ENCODE measurements at places on chromosomes 12 and 14.

GRCh38 chr12:56699020-56699661 is 11.1 kb upstream of the PTGES3 start:
- DNase-seq = no peak

DNA sequence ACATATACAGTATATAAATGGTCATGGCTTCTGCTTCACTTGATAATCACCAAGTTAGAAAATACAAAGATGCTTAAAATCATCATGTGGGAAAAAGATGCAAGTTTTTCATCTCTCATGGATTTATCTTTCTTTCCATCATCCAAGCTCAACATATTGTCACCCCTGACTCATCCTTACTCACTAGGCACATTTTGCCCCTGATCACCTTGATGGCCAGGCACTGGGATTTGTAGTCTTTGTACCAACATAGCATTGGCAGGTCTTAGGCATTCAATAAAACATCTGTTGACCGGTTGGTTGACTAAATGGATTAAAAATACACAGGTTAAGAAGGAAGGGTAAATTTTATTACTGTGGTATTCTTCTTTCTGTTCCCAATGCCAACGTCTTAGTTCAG is 28.1 kb downstream of the KLHDC2 start:
- DNase-seq = no peak

DNA sequence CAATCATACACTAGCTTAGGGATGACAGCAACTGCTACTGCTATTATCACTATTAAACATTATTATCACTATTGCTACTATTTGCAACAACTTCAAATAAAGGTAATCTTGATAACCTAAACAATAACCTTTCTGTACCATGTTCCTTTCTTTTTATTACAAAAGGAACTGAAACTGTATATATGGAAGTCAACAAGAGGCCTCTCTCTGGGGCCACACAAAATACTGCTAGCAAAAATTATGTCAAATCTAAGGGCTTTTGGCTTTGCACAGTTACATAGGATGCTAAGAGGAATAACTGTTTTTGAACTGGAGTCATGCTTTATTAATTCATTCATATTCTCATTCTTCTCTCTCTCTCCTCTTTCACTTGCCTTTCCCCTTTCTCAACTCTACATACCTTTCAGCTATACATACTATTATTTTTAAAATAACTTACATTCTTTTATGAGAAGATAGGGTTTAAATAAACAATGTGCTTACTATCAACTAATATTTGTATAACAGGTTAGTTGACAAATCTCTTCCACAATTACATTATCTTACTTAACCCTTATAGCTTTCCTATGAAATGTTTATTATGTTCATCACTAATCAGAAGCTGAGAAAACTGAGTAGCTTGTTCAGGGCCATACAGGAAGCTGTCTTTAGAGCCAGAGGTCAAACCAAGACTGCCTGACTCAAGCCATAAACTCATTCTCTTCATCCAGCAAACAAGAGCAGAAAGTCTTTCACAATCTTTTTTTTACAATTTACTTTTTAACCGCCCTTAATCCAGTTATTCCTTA is 25.7 kb downstream of the SPTSSA start:
- no peak for DNase-seq

- peak; percentile 46 for DNase-seq
These were observed 799 bp downstream of the THTPA start for GRCh38 chr14:23556700-23557440.

GRCh38 chr14:58690801-58691516 is 53.2 kb downstream of the DACT1 start:
- no peak for DNase-seq

GRCh38 chr14:55600784-55601561 is 21.0 kb downstream of the KTN1 start:
- DNase-seq = no peak

DNA sequence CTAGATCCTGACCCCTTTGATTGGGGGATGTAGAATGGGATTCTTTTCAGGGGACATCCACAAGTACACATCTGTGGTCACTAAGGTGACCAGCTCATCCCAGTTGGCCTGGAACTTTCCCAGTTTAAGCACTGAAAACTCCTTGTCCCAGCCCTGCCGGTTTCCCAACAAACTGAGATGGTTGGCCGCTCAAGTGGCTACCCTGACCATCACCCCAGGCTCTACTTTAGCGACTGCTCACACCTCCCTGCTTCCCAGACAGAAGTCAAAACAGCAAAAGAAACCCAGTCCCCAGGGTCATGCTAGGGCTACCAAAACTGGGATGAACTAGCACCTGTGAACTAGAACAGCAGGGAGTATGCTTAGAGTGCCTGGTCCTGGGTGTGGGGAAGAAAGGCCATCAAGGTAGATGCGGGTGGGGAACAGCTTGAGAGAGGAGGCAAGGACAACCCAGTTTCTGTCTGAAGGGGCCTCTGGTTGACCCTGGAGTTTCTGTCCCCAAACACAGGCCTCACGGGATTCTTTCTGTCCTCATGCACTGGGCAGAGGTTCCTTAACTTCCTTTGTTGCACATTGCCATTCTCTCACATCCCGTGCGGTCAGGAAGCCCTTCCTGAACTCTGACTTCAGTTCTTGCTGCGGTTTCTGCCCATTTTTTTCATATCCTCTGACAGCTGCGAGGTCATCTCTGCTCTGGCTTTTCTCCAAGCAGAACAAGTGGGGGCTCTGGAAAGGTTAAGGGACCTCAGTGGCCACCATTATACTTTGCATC is 1.6 kb downstream of the LTB4R start:
- DNase-seq = no peak

DNA sequence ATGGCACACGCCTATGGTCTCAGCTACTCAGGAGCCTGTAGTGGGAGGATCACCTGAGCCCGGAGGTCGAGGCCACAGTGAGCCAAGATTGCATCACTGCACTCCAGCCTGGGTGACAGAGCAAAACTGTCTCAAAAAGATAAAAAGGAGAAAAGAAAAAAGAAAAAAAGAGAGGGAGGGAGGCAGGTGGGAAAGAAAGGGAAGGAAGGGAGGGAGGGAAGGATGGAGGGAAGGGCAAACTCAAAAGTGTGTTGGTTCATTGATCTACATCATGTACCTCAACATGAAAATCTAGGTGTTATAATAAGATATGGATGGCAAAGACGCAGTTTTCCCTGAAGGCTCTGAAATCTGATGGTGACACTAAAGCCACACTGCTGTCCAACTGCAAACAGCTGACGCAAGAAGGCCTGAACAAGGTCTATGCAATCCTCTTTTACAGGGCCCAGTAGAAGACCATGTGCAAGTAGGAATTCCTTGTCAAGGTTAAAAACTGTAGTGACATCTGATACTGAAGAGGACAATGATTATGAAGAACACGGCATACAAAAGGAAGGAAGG is 143.6 kb downstream of the ITPR2 start:
- DNase-seq = no peak

DNA sequence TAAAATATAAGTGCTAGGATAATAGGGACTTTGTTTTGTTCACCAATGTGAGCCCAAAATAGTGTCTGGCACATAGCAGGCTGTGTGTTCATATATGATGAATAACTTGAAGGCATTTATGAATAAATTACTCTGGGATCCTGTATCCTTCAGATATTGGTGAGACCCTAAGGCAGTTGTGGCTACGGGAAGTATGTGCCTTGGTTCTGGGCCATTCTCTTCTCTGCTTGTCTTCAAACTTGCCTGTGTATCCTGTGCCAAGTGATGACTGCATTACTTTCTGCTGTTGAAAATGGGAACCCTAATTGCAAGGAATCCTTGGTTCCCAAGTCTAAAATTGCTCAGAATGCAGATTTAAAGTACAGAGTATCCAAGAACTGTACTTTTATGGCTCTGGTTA is 67.6 kb upstream of the KTN1 start:
- no peak for DNase-seq

- DNase-seq = no peak
These were observed 1119.7 kb downstream of the VRK1 start for GRCh38 chr14:97916669-97917568.

DNA sequence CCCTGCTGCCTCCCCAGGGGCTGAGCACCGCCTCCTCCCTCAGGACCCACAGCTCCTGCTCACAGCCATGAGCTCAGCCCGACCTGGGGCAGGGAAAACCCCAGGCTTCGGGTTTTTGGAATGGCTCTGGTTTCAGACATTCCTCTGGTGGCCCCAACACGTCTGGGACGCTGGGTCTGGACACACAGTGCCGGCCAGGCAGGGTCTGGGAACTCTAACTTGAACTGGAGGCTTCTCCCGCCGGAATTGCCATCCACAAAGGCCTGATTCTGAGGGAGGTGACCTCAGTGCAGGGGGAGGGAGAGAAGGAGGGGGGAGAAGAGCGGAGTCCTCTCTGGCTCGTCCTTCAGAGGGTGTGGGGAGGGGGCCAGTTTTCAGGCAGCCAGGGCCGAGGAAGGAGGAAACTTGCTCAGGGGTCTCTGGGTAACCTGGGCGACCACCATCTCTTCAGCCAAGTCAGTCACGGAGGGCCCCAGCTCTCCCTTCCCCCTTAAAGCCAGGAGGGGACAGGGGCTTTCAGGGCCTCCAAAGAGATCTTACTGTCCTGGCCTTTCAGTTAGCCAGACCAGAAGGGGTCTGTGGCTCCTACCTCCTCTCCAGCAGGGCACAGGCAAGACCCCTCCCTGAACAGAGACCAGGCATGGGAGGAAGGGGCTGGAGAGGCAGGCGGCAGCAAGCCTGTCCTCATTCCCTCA is 19.4 kb downstream of the NCKAP5L start:
- no peak for DNase-seq

DNA sequence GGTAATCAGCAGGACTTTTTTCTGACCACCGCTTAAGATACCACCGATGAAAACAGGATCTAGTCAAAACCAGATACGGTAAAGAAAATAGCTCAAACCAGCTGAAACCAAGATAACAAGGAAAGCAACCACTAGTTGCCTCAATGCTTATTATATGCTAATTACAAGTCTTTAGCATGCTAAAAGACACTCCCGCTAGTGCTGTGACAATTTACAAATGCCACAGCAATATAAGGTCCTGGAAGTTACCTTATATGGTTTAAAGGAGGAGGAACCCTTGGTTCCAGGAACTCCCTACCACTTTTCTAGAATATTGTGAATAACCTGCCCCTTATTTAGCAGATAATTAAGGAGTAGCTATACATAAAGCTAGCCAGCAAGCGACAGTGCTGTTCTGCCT is 976.4 kb upstream of the SEL1L start:
- DNase-seq = no peak

DNA sequence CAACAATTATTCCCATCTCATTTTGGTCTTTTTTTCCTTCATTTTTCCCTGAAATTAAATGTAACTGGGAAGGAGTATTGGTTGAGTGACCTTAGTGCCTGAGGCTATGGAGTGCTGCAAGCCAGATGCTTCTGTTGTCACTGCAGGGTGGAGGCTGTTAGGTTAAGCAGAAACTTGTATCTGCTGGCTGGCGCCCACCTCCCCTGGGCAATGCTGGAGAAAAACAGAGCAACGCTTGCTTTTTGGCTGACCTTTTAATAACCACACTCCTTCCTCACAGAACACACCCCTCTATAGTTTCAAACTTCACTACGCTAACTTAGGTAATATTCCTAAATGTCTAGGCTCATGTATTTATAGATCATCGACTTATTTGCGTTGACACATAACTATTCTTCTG is 583.5 kb upstream of the NOVA1 start:
- DNase-seq = no peak

- no peak for DNase-seq
These were observed 3.3 kb upstream of the TBC1D30 start for GRCh38 chr12:64821116-64821630.

GRCh38 chr14:85366226-85366625 is 163.7 kb upstream of the FLRT2 start:
- no peak for DNase-seq

DNA sequence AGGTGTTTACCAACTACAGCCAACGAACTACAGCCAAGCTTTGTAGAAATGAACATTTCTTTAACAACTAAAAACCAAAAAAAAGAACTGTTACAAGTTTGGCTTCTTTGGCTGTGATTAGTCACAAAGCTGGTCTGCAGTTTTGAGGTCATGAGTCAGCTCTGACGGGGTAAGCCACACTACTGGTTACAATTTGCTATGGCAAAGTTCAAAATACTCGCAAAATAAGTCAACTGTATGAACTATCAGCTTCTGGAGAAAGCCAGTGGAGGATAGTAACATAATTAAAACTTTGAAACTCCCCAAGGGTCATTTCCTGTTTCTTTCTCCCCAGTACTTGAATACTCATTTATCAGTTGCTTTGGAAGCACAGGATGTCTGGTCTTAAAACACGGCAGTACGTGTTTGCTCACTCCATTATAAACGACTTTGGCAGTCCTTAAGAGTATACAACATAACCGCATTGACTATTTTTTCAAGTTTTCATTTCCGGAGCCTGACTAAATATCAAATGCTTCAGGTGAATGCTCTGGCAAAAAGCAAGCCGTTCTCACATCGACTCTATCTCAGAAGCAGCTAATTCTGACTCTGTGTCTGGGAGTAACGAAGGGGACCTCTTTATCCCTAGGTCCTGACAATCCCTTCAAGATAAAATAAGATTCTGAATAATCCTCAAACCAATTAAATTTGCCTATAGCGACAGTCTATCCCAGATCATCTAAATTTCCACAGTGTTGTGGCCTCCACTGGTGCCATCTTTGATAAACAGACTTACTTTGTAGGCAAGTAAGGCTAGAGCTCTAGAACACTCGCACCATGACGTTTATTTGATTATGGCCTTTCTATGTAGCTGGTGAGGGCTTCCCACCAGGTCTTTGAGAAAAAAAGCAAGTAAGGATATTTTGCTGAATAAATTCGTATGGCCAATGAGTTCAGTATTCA is 10.6 kb downstream of the PHLDA1 start:
- peak; percentile 26 for DNase-seq

All from GM06990 (cell line).